ENCODE measurements at places on chromosomes 5 and 9.

- DNase-seq, result no peak
These were observed 578.9 kb downstream of the CETN3 start for GRCh38 chr5:89830691-89831090.

- no peak for DNase-seq
These were observed 52.6 kb downstream of the MED27 start for GRCh38 chr9:132026932-132027585.

DNA sequence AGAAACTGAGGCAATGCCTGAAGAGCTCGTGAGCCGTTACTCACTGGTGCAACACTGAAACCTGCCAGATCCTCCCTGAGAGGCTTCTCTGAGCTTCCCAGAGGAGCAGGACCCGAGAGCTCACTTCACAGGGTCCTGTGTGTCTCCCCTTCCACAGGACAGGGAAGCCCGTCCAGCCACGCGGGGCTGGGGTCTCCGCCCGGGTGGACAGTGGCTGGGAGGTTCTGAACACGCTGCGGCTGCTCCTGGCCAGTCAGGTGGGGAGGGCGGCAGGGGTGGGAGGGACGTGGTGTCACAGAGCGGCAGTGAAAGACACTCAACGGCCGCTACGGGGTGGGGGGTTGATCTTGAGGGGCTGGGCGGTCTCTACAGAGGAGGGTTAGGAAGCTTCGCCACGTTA, 290 bp upstream of the ZDHHC11 start:
- no peak for DNase-seq

- DNase-seq, result no peak
These were observed 221.8 kb downstream of the ENC1 start for GRCh38 chr5:74418709-74419108.

GRCh38 chr9:281741-282645, 67.3 kb downstream of the DOCK8 start:
- no peak for DNase-seq

- DNase-seq, result no peak
These were observed 68.7 kb downstream of the PRR16 start for GRCh38 chr5:120532835-120533234.

- DNase-seq, result no peak
These were observed 11.8 kb upstream of the ADAMTS2 start for GRCh38 chr5:179357031-179357430.

DNA sequence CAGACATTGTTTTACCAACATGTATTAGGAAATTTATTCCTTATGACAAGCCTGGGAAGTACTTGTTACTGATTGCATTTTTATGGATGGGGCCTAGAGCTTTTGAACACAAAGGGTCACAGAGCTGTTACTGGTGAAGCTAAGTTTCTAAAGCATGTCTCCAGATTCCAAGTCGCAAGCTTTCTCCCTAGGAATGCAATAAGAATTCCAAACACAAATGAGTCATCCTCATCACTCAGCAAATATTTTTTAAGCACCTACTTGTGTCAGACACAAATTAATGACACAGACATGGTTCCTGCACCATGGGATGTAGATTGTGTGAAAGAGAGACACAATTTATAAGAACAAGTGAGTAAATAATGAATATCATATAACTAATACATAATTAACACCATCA, 11.0 kb upstream of the SH3RF2 start:
- no peak for DNase-seq

DNA sequence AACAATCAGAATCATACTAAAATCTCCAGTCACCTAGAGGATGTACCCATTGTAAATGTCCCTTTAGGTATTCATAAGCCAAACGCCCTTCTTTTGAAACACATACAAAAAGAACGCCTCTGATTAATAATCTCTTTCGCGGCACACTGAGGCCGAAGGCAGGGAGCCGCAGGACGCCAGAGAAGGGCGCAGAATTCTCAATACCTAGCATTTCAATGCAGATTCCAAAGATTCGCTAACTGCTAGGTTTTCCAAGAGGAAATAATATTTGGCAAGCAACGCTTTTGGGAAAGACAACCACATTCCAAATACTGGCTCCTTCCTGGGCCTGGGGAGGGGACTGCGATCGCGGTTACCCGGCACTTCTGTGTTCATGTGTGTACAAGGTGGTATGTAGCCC, 203.3 kb downstream of the MEF2C start:
- DNase-seq, result no peak

- no peak for DNase-seq
These were observed 3.4 kb upstream of the RNF183 start for GRCh38 chr9:113306566-113306965.

DNA sequence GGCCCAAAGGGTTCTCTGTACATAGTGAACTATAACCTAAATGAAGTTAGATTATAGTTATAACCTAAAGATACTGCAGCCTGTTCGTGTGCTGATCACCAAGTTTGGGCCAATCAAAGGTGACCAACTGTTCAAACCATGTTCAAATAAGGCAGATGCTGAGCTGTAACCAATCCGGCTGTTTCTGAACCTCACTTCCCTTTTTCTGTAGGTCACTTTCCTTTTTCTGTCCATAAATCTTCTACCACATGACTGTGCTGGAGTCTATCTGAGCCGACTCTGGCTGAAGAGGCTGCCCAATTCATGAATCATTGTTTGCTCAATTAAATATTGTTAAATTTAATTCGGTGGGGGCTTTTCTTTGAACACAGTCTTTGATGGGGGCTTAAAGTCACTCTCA, 1920.2 kb downstream of the MAT2B start:
- no peak for DNase-seq

GRCh38 chr9:111728617-111729366, 65.9 kb downstream of the SHOC1 start:
- no peak for DNase-seq

GRCh38 chr9:121123816-121124535, 49.2 kb downstream of the CNTRL start:
- DNase-seq, result no peak

DNA sequence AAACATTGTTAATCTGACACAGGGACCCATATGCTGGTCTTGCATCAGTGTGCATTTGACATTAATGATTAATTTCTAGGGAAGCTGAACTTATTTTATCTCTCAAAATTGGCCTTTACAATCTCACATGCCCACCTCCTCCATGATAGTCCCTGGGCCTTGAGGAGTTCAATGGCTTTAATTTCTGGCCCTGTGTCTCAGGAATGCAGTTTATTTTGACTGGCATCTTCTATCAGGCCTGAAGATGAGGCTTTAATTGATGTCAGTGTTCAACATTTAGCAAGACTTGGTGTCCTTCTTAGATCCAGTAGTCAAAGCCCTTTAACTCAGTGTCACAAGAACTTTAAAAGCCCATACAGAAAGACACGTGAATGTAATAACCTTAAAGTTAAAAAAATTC, 10.5 kb upstream of the CLTB start:
- no peak for DNase-seq

- DNase-seq, result no peak
These were observed 86.9 kb upstream of the SH3PXD2B start for GRCh38 chr5:172541099-172541772.

GRCh38 chr5:10513501-10514442, 50.1 kb upstream of the ANKRD33B start:
- no peak for DNase-seq

DNA sequence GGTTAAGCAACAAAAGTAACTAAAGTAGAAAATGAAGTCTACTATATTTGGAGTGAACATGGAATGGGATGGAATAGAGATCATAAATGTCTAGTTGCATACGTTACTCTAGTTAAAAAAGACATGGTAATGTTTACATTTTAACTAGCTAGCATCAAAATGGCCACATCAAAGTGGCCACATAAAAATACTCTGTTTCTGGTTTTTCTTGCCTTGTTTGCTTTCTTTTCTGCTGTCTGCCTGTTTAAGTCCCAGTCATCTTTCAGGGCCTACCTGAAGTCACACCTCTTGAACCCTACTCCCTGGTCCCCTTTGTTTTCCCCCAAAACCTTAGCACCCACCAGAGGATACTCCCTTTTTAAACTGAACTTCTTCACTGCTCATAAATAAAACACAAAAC, 6.4 kb upstream of the KIF2A start:
- DNase-seq, result no peak

- DNase-seq, result no peak
These were observed 3.1 kb downstream of the KIF2A start for GRCh38 chr5:62309107-62309506.

GRCh38 chr9:109411798-109412352, 86.2 kb downstream of the PTPN3 start:
- DNase-seq, result no peak

DNA sequence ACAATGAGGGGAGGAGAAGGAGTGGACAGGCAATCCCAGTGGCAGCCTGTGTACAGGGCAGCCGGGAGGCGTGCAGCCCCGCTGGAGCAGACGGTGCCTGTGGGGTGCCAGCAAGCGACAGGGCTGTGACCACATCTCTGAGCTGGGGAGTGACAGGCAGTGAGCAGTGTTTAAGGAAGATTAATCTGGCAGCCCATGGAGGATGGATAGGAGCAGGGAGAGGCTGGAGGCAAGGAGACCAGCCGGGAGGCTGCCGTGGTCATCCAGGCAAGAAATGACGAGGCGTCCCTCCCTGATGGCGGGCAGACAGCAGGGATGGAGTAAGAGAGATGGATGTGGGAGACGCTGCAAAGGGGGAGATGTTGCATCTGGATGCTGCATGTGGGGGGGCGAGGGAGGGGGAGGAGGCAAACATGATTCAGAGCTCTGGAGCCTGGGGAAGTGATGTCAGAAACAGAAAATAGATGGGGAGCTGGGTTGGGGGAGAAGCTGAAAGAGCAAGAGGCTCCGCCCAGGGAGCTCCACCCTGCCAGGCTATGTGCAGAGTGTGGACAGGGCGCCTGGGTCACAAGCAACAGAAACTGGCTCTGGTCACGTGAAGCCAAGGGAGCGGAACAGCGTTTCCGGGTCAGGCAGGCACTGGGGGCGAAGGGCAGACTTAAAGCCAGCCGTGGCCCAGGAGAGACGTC, 12.6 kb downstream of the UNC5A start:
- peak; percentile 12 for DNase-seq

GRCh38 chr9:120389300-120389699, 190.7 kb downstream of the CDK5RAP2 start:
- no peak for DNase-seq

- DNase-seq, result no peak
These were observed 976 bp downstream of the RXFP3 start for GRCh38 chr5:33937017-33937706.

DNA sequence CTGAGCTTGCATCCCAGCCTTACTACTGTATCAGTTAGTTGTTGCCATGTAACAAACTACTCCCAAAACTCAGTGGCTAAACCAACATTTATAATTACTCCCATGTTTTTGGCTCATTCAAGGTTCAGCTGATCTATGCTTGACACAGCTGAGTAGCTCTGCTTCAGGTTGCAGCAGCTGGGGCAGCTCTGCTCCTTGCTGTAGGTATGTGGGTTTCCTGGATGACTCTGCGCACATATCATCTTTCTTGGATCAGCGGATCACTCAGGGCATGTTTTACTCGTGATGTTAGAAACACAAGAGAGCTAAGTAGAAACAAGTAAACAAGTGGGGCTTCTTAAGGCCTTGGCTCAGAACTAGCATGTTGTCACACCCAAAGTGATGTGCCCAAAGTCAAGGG, 15.1 kb downstream of the TEK start:
- no peak for DNase-seq
